ENCODE measurements at places on chromosomes 16 and 17. TPM values are rescaled to one million over a fixed set of nuclear protein-coding genes. Genes with fewer than 3 reads are reported as not detected.

DNA sequence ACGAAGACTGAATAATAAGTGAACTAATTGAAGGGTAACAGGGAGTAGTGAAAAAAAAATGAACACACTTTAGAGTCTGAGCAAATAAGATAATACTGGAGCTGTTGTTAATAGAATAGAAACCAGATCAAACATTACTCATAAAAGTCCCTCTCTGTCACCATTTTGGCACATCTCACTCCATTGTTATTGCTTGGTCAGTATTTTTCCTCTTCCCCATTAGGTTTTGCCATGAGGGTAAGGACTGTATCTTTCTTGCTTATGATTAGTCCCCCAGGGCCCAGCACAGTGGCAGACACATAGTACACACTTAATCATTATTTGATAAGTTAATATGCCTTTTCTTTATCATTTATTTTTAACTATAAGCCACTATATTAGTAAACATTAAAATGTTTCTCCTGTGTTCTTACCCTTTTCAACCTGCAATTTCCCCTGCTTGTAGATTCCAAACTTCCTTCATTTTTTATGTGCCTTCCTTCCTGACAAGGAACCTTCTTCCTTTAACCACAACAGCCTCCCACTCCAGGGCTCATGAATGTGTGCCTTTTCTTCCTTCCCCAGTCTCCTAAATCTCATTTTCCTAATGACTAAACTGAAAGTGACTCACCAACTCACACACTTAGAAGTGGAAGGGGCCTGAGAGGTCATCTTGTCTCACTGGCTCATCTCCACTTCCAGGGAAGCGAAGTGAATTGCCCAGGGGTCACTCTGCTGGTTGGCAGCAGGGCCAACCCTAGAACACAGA lies 88.2 kb upstream of the HAS3 start:
- peaks cover 8% of the 10 kb centered on the region for H3K4me1 ChIP-seq
- no peak for DNase-seq
- no peaks in the 10 kb centered on the region for H3K27me3 ChIP-seq
- H3K27ac ChIP-seq = no peak overlapping the region
- no peak overlapping the region for H3K4me3 ChIP-seq

GRCh38 chr16:72743011-72743761 lies 304.7 kb downstream of the ZFHX3 start:
- H3K4me3 ChIP-seq = no peak overlapping the region
- H3K36me3 ChIP-seq = no peaks in the 10 kb centered on the region
- no peaks in the 10 kb centered on the region for H3K4me1 ChIP-seq
- no peak for DNase-seq
- H3K27ac ChIP-seq = no peak overlapping the region
- H3K27me3 ChIP-seq = no peaks in the 10 kb centered on the region

- no peaks in the 10 kb centered on the region for H3K36me3 ChIP-seq
- H3K4me3 ChIP-seq = no peak overlapping the region
- no peak overlapping the region for H3K27ac ChIP-seq
Observed at GRCh38 chr17:78327880-78328279, 32.0 kb downstream of the SOCS3 start.

DNA sequence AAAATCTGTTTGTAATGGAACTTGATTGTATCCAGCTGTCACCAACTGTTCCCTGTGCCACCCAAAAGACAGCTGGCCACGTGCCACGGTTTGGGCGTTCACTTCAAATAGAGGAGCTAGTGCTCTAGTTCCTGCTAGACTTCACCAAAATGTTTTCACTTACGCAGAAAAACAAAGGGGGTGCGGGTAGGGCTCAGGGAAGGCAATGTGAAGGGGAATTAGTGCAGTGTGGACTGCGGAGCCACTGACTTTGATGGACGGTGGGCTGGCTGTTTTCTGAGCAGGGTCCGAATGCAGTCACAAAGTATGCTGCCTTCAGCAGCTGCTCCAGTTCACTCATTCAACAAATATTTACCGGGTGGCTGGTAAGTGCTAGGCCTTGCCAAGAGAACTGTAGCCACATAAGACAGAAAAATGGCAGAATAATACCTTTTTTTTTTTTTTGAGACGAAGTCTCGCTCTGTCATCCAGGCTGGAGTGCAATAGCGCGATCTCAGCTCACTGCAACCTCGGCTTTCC lies 7.6 kb upstream of the CYTH1 start:
- H3K27ac ChIP-seq = peak overlapping the region; percentile 77
- H3K36me3 ChIP-seq = peaks cover 42% of the 10 kb centered on the region

- no peak for DNase-seq
- H3K4me3 ChIP-seq = no peak overlapping the region
- H3K27ac ChIP-seq = peak overlapping the region; percentile 33
- H3K4me1 ChIP-seq = peaks cover 41% of the 10 kb centered on the region
- peaks cover 39% of the 10 kb centered on the region for H3K36me3 ChIP-seq
Observed at GRCh38 chr17:2655546-2655945, 56.0 kb downstream of the CLUH start.

Gene IL34
- total RNA-seq = not detected

DNA sequence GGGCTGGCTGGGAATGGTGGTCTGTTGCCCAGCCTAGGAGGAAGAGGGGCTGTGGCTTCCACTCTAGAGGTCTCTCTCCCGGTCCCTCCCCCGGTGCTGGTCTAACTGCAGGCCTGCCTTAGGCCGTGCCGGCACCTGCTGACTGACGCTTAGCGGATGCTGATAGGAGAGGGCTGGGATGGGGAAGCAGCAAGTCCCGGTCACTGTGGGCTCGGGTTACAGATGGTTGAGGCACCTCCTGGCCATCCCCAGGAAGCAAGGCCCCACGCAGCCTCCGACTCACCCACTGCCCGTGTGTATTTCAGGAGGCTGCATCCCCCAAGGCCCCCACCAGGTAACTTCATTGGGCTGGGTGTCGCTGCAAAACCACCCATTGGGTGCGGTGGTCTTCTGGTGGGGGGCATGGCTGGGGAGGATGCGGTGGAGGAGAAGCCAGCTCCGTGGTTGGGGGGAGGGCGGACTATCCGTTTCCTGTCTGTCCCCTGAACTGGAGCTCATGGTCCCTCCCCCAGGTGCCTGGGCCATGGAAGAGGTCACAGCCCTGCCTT lies 278.9 kb downstream of the SEC14L1 start:
- H3K36me3 ChIP-seq = no peaks in the 10 kb centered on the region
- H3K27me3 ChIP-seq = no peaks in the 10 kb centered on the region
- DNase-seq = no peak
- no peak overlapping the region for H3K4me3 ChIP-seq
- peaks cover 61% of the 10 kb centered on the region for H3K4me1 ChIP-seq
- H3K27ac ChIP-seq = peak overlapping the region; percentile 19

Gene TMEM100
- total RNA-seq = not detected

DNA sequence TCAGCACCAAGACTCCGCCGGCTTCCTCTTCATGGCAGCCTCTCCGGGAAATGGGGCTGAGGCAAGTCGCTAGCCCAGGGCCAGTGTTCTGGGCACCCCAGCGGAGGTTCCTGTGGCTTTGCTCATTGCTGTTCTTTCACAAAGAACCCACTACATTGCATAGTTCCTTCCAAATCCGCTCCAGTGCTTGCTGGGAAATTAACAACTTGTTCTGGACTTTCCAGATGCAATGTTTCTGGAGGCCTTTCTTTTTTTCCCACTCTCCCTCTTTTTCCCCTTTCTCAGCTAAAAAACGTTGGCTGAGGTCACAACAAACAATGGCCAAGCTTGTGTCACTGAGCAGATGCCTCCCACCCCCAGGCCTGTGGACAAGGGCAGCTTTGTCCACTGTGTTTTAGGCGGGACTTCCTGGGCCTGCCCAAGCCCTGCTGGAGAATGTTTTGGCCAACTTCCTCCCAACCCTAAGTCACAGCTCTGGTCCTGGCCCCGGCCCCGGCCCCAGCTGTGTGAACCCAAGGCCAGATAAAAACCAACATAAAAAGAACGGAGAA lies 131.5 kb upstream of the RCVRN start:
- no peak for DNase-seq
- H3K27ac ChIP-seq = no peak overlapping the region
- no peaks in the 10 kb centered on the region for H3K27me3 ChIP-seq
- peaks cover 5% of the 10 kb centered on the region for H3K4me1 ChIP-seq
- H3K36me3 ChIP-seq = no peaks in the 10 kb centered on the region
- no peak overlapping the region for H3K4me3 ChIP-seq

- no peaks in the 10 kb centered on the region for H3K27me3 ChIP-seq
- peak overlapping the region; percentile 18 for H3K4me3 ChIP-seq
- H3K36me3 ChIP-seq = peaks cover 55% of the 10 kb centered on the region
- peak; percentile 78 for DNase-seq
Observed at GRCh38 chr16:27245276-27246172, 23.0 kb downstream of the NSMCE1 start.

DNA sequence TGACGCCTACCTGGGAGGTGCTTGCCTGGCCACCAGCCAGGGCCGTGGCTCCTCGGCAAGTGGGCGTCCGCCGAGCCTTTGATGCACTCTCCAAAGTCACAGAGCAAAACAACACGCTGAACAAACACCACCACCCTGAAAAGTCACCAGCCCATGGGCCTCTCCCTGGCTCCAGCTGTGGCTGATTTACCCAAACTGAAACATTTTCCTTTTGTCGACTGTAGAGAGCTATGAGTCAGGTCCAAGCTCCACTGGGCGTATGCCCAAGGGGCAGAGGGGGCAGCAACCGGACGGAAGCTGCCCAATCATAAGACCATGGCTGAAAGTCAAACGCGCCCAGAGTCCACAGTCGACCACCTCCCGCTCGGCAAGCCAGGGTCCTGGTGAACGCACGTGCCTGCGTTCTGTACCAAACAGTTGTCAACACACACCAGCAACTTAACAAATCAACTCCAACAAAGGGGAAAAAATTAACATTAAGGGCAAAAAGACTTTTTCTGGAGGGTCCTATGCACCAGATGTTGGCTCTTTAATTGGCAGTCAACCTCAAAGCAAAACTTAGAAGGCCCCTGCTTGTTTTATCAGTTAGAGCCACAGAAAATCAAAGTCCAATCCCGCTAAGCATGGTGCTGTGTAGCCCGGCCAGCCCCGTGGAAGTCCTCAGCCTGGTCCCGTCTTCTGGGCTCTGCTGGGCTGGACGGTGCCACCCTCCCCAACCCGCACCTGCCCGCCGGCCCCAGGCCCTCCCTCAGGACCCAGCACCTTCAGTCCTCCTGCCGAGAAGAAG lies 47.3 kb downstream of the TBC1D16 start:
- no peaks in the 10 kb centered on the region for H3K27me3 ChIP-seq
- H3K27ac ChIP-seq = no peak overlapping the region
- peaks cover 5% of the 10 kb centered on the region for H3K36me3 ChIP-seq
- H3K4me1 ChIP-seq = peaks cover 22% of the 10 kb centered on the region
- DNase-seq = peak; percentile 67

Gene TBC1D3B
- total RNA-seq = 0.83 TPM

GRCh38 chr16:610513-611381 lies 20.0 kb upstream of the WFIKKN1 start:
- H3K27me3 ChIP-seq = no peaks in the 10 kb centered on the region
- no peaks in the 10 kb centered on the region for H3K36me3 ChIP-seq
- H3K4me1 ChIP-seq = peaks cover 17% of the 10 kb centered on the region

DNA sequence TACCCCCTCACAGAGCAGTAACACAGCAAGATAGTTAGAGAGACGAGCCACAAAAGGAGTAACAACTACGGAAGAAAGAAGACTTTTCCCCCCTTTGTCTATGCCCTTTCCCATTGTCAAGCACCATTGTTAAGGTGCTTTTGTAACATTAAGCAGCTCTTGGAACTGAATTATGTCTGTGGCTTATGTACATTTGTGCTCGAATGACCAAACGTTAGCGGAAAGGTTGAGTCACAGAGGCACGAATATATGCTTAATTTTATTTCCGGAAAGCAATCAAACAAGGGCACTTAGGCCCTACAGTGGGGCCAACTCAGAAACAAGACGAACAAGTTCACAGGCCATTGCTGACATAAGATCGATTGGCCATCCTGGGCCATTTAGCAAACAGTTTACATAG lies 109.5 kb downstream of the ANKFN1 start:
- H3K4me1 ChIP-seq = no peaks in the 10 kb centered on the region
- no peak for DNase-seq
- H3K36me3 ChIP-seq = no peaks in the 10 kb centered on the region
- peaks cover 5% of the 10 kb centered on the region for H3K27me3 ChIP-seq
- no peak overlapping the region for H3K4me3 ChIP-seq
- H3K27ac ChIP-seq = no peak overlapping the region
